ENCODE measurements at places on chromosomes 6 and 20. TPM values are rescaled to one million over a fixed set of nuclear protein-coding genes. Genes with fewer than 3 reads are reported as not detected.

DNA sequence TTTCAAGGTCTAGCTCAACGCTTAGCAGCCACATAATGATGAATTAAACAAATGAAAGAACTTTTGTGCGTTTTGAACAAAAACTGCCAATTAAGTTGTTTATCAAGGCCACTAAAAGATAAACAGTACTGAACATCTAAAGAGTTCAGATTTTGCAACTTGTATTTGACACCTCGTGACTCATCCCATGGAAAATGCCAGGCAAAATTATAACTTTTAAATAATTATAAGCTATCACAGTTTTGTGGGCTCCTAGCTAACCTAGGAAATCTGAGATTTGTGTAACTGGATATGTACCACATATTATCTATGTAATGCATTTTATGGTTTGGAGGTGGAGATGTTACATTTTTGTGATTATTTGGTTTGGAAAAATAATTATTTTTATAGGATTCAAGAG, 9.6 kb upstream of the BAG2 start:
- H3K27me3 ChIP-seq = no peaks in the 10 kb centered on the region
- H3K27ac ChIP-seq = no peak overlapping the region
- H3K4me3 ChIP-seq = no peak overlapping the region
- no peaks in the 10 kb centered on the region for H3K4me1 ChIP-seq
- no peak for DNase-seq
- H3K36me3 ChIP-seq = peaks cover 10% of the 10 kb centered on the region

DNA sequence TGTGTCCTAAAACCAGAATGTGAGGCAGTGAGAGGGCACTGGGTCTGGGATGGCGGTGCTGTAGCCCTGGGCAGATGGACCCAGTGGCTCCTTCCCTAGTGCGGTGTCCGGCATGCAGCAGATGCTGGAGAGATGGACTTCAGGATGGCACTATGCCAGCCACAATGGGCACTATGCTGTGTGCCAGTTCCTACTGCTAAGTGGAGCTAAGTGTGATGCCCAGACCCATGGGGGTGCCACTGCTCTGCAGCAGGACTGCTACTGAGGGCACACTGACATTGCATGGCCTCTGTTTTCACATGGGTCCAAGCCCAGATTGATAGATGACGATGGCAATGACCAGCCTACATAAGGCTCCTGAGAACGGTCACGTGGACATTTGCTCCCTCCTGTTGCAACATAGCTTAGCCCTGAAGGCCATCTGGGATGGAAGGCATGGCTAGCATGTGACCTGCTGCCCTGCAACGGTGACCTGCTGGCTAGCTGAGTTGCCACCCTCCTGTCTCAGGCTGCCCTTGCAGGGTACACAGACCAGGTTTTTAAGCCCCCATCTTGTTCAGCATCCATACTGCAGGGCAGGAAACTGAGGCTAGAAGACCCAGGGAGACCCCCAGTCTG, 31.3 kb upstream of the KCNK16 start:
- no peak overlapping the region for H3K27ac ChIP-seq
- H3K4me1 ChIP-seq = peaks cover 8% of the 10 kb centered on the region
- no peak for DNase-seq
- H3K27me3 ChIP-seq = no peaks in the 10 kb centered on the region

Gene CUTA
- 181 TPM for total RNA-seq

GRCh38 chr6:19697744-19698290, 139.4 kb upstream of the ID4 start:
- no peaks in the 10 kb centered on the region for H3K36me3 ChIP-seq
- no peak overlapping the region for H3K27ac ChIP-seq
- no peaks in the 10 kb centered on the region for H3K27me3 ChIP-seq
- H3K4me1 ChIP-seq = no peaks in the 10 kb centered on the region
- H3K4me3 ChIP-seq = no peak overlapping the region

GRCh38 chr6:34654061-34654710, 42.4 kb downstream of the ILRUN start:
- H3K27me3 ChIP-seq = no peaks in the 10 kb centered on the region
- DNase-seq = no peak
- H3K4me1 ChIP-seq = peaks cover 21% of the 10 kb centered on the region
- peaks cover 7% of the 10 kb centered on the region for H3K36me3 ChIP-seq
- no peak overlapping the region for H3K4me3 ChIP-seq

GRCh38 chr6:72286911-72287311, 335.0 kb upstream of the KCNQ5 start:
- no peak overlapping the region for H3K4me3 ChIP-seq
- peaks cover 26% of the 10 kb centered on the region for H3K4me1 ChIP-seq
- no peaks in the 10 kb centered on the region for H3K27me3 ChIP-seq
- DNase-seq = no peak

GRCh38 chr6:108152446-108152845, 13.4 kb upstream of the NR2E1 start:
- H3K27ac ChIP-seq = no peak overlapping the region
- H3K36me3 ChIP-seq = no peaks in the 10 kb centered on the region
- no peaks in the 10 kb centered on the region for H3K27me3 ChIP-seq
- DNase-seq = no peak
- no peak overlapping the region for H3K4me3 ChIP-seq
- peaks cover 13% of the 10 kb centered on the region for H3K4me1 ChIP-seq

GRCh38 chr6:119303164-119303887, 46.2 kb downstream of the MAN1A1 start:
- no peak for DNase-seq
- no peak overlapping the region for H3K4me3 ChIP-seq
- no peaks in the 10 kb centered on the region for H3K36me3 ChIP-seq
- no peaks in the 10 kb centered on the region for H3K4me1 ChIP-seq
- H3K27ac ChIP-seq = no peak overlapping the region

DNA sequence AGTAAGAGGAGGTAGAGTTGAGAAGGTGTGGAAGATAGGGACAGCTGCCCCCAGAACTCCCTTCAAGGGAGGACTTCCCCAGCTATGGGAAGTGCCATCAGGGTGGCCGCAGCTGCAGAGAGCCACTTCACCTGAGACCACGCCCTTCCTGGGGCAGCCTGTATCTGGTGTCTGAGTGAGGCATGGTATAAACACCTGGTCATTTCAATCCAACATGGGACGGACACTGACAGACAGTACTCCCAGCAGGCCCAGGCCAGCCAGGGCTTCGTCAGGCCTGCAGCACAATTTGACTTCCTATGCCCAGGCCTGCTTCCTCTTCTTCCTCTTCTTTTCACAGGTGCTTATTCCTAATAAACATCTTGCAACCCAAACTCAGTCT, 4.5 kb downstream of the SOX12 start:
- no peaks in the 10 kb centered on the region for H3K36me3 ChIP-seq
- peaks cover 14% of the 10 kb centered on the region for H3K4me1 ChIP-seq

DNA sequence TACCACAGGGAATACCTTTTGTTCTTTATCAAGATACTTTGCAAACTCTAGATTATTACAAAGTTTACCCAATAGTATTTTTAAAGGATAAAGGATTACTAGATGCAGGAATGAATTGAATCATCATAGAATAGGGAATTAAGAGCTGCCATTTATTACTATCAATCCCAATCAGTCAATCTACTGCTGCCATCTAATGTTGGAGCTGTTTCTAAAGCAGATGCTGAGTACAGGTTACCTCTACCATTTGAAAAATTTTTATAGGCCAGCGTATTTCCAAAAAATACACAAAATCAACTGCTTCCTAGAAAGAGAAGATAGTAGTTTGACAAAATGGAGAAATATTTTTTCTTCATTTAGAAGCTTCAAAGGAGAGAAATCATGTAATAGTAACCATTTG, 520.4 kb downstream of the ADGRB3 start:
- no peaks in the 10 kb centered on the region for H3K36me3 ChIP-seq
- H3K4me3 ChIP-seq = no peak overlapping the region
- no peaks in the 10 kb centered on the region for H3K27me3 ChIP-seq
- no peaks in the 10 kb centered on the region for H3K4me1 ChIP-seq

DNA sequence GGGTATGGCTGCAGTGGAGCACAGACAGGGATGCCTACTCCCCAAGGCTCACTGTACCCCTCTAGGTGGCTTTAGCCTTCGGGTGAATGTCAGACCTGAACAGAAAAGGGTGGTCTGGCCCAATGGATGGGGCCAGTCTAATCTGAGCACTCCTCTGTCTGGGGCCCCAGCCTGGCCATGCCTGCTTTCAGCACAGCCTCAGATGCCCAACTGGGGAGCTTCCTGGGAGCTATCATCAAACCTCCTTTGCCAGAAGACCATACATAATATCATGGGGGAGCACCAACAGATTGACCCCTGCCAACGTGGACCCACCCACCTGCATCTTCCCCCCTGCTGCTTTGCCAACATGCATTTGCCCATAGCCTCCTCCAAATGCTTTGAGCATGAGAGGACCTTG, 454.1 kb upstream of the KHDRBS2 start:
- no peaks in the 10 kb centered on the region for H3K27me3 ChIP-seq
- no peaks in the 10 kb centered on the region for H3K36me3 ChIP-seq
- no peak overlapping the region for H3K27ac ChIP-seq
- H3K4me1 ChIP-seq = no peaks in the 10 kb centered on the region

GRCh38 chr6:11315743-11316437, 83.4 kb upstream of the NEDD9 start:
- no peak for DNase-seq
- no peaks in the 10 kb centered on the region for H3K4me1 ChIP-seq
- H3K4me3 ChIP-seq = no peak overlapping the region
- no peaks in the 10 kb centered on the region for H3K36me3 ChIP-seq
- H3K27me3 ChIP-seq = no peaks in the 10 kb centered on the region

Gene BCL2L1
- total RNA-seq = 33.1 TPM

GRCh38 chr6:169805242-169805838, 53.9 kb downstream of the ERMARD start:
- peaks cover 13% of the 10 kb centered on the region for H3K4me1 ChIP-seq
- no peaks in the 10 kb centered on the region for H3K27me3 ChIP-seq
- no peaks in the 10 kb centered on the region for H3K36me3 ChIP-seq
- no peak overlapping the region for H3K4me3 ChIP-seq
- no peak overlapping the region for H3K27ac ChIP-seq

DNA sequence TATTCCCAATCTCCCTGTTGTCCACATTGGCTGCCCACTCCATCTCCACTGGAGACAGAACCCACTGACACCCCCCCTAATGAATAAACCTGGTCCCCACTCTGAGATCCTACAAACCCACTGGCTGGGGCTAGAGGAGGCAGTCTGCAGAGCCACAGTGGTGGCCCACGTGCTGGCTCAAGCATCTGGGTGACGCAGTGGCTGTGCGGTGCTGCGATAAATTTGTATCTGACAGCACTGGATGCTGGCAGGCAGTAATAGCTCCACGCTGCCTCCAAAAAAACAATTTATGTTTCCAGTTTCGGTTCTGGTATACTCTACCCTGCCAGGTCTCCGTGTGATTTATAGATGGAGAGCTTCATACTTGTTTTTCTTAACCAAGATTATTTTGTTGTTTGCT, 87.1 kb upstream of the SYNDIG1 start:
- no peak overlapping the region for H3K27ac ChIP-seq
- no peaks in the 10 kb centered on the region for H3K36me3 ChIP-seq

Gene TGM2
- total RNA-seq = 0.13 TPM

GRCh38 chr6:132054525-132054924, 103.4 kb upstream of the CCN2 start:
- no peak overlapping the region for H3K27ac ChIP-seq
- H3K27me3 ChIP-seq = no peaks in the 10 kb centered on the region
- DNase-seq = no peak
- H3K36me3 ChIP-seq = no peaks in the 10 kb centered on the region

Gene RAET1E
- total RNA-seq = not detected

Gene PPP1R16B
- total RNA-seq = 36.5 TPM

- H3K27ac ChIP-seq = no peak overlapping the region
- no peak overlapping the region for H3K4me3 ChIP-seq
- H3K4me1 ChIP-seq = peaks cover 5% of the 10 kb centered on the region
Measured at GRCh38 chr6:52494298-52495072, 74.3 kb downstream of the EFHC1 start.

DNA sequence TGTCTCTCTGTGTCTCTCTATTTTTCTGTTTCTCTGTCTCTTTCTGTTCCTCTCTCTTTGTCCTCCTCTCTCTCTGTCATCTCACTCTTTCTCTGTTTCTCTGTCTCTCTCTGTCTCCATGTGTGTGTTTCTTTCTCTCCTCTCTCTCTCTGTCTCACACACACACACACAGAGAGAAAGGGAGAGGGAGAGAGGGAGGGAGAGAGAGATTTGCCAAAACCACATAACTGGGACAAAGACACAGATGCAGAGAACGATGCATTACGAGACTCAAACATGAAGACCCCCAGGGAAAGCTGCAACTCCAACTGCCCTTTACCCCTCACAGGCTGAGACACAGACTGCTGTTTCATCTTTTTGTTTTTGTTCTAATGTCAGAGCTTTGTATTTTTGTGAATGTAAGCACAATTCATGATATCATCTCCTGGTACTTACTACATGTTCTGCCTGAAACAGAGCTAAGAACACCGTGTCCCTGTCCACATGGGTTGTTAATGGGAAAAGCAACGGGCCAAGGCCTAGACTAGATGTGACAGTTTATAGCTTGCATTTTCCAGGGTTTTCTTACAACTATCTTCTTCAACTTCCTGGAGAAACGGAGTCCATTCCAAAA, 177.1 kb upstream of the ARID1B start:
- no peaks in the 10 kb centered on the region for H3K36me3 ChIP-seq
- no peaks in the 10 kb centered on the region for H3K27me3 ChIP-seq
- DNase-seq = no peak
- H3K4me3 ChIP-seq = no peak overlapping the region
- no peak overlapping the region for H3K27ac ChIP-seq
- no peaks in the 10 kb centered on the region for H3K4me1 ChIP-seq

Gene OTOR
- not detected for total RNA-seq

DNA sequence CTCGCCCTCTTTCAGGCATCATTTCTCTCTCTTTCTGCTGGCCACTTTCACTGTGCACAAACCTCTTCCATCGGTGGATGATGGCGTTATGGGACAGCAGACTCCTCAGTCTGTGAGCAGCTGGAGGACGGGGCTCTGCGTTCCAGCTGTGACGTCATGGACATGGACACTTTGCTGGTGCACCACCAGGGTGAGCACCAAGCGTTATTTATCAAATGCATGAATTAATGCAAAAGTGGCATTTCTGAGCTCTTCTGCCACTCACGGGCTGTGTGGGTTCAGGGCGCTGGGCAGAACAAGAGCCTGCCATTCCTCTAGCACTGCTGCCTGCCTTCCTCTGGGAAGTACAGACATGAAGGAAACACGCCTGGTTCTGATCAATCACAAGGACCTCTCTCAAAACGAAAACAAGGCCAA, 82.9 kb upstream of the MPC1 start:
- peaks cover 6% of the 10 kb centered on the region for H3K4me1 ChIP-seq
- H3K36me3 ChIP-seq = no peaks in the 10 kb centered on the region
- DNase-seq = no peak

Gene GABRR1
- 0.26 TPM for total RNA-seq

Gene NHLRC1
- total RNA-seq = not detected
